Right lobe of liver (tissue), 6 donors: ENCODE measurements at places on chromosomes 2 and 18. TPM values are rescaled to one million over a fixed set of nuclear protein-coding genes. Genes with fewer than 3 reads are reported as not detected.

MGAT4A gene
- 12.4 TPM for total RNA-seq

- no peak overlapping the region for H3K27ac ChIP-seq
- H3K4me1 ChIP-seq: no peaks in the 10 kb centered on the region
- no peak for DNase-seq
- H3K4me3 ChIP-seq: no peak overlapping the region
These were observed 460.5 kb downstream of the DSC3 start for GRCh38 chr18:30582078-30582477.

DNA sequence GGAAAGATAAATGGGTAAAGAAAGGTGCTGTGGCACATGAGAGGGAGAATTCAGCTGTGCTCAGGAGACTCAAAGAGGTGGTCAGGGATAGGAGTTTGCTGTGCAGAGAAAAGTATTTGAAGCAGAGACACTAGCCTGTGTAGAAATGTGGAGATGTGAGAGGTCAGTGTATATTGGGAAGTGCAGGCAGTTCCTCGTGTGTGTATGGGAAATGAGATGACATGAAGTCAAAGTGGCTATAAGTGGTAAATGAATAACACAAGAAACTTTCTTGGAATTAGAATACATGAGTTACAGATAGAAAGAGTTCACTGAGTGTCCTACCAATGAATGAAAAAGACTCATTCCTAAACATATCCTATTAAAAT lies 11.6 kb downstream of the MAP3K20 start:
- DNase-seq: no peak
- H3K4me3 ChIP-seq: no peak overlapping the region

TLX2 gene
- not detected for total RNA-seq

- no peak overlapping the region for H3K4me3 ChIP-seq
- H3K27ac ChIP-seq: no peak overlapping the region
These were observed 12.5 kb downstream of the NMS start for GRCh38 chr2:100482741-100483140.

GRCh38 chr18:33113416-33113815 lies 327.1 kb downstream of the CCDC178 start:
- H3K36me3 ChIP-seq: no peaks in the 10 kb centered on the region
- DNase-seq: no peak
- H3K27ac ChIP-seq: no peak overlapping the region
- no peak overlapping the region for H3K4me3 ChIP-seq
- no peaks in the 10 kb centered on the region for H3K27me3 ChIP-seq
